ENCODE measurements at places on chromosomes 11 and 22.

DNA sequence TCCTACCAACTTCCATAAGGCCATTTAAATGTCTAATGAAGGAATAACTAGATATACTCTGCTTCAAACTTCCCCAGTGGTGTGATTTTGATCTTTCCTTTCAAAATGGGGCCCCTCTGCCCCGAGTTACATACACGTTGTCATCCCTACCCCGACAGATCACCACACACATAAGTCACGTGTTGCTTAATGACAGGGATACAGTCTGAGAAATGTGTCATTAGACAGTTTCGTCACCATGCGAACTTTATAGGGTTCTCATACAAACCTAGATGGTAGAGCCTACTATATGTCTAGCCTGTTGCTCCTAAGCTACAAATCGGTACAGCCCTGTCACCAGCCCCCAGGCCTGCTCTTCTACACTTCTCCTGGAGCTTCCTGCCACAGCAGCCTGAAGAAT lies 49.8 kb upstream of the SCUBE2 start:
- DNase-seq = no peak

GRCh38 chr11:82004537-82005213 lies 729.0 kb downstream of the FAM181B start:
- DNase-seq = no peak

GRCh38 chr11:122418032-122418431 lies 237.5 kb upstream of the UBASH3B start:
- no peak for DNase-seq

DNA sequence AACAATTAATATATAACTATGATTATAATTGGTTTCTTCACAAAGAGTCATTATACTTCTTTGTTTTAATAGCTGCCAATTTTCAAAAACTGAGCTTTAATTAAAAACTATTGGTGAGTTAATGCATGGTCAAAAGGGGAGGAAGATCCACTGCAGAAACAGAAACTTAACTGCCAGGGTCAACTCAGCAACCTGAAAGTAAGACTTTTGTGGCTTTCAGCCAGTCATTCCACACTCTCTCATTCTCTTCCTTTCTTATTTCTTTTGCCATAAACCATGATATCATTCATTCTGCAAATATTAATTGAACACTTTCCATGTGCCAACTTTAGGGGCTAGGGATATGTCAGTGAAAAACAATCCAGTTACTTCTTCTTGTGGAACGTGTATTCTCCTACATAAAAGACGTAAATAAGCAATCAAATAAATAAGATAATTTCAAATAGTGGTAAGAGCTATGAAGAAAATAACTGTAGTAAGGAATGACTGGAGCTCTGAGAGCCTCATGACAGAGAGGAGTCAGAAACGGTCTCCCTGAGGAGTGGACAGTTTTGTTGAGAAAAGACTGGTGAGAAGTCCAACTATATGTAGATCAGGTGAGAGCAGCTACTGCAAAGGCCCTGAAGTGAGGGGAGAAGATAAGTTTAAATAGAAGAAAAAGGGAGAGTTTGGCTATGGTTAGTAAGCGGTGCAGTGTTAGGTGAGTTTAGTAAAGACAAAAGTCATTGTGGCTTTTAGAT lies 130.5 kb downstream of the GRIA4 start:
- no peak for DNase-seq

- DNase-seq = no peak
These were observed 1059.4 kb upstream of the CCDC90B start for GRCh38 chr11:84345597-84345996.

GRCh38 chr11:13189561-13190426 lies 87.8 kb upstream of the BMAL1 start:
- no peak for DNase-seq

DNA sequence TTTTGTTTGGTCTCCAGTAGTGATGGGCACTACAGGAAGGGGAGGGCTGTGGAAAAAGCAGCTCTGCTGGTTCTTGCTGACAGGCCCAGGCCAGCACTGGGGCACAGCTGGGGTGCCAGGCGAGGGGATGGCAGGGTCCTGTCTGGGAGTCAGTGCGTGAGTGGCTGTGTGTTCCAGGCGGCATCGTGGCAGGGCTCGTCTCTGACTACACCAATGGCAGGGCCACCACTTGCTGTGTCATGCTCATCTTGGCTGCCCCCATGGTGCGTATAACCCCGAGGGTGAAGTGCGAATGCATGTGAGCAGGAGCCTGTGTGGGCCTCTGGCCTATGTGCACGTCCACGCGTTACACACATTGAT lies 20.9 kb downstream of the SLC37A2 start:
- no peak for DNase-seq

GRCh38 chr11:17163736-17164135 lies 44.0 kb downstream of the PIK3C2A start:
- DNase-seq = no peak

DNA sequence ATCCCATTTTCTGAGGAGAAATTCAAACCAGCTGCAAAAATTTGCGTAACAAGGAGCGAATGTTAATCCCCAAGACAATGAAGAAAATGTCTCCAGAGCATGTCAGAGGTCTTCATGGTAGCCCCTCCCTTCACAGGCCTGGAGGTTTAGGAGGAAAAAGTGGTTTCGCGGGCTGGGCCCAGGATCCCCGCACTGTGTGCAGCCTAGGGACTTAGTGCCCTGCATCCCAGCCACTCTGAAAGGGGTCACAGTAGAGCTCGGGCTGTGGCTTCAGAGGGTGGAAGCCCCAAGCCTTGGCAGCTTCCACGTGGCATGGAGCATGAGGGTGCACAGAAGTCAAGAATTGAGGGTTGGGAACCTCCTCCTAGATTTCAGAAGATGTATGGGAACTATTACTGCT lies 87.4 kb downstream of the BRD1 start:
- DNase-seq = no peak

All from H54 (cell line).